ENCODE measurements at places on chromosomes 11 and 22.

- DNase-seq = no peak
Measured at GRCh38 chr22:25848954-25849353, 107.0 kb downstream of the MYO18B start.

- DNase-seq = no peak
Measured at GRCh38 chr22:46595545-46595944, 24.6 kb upstream of the GRAMD4 start.

- DNase-seq = no peak
Measured at GRCh38 chr22:48137640-48138039, 1375.2 kb downstream of the TBC1D22A start.

DNA sequence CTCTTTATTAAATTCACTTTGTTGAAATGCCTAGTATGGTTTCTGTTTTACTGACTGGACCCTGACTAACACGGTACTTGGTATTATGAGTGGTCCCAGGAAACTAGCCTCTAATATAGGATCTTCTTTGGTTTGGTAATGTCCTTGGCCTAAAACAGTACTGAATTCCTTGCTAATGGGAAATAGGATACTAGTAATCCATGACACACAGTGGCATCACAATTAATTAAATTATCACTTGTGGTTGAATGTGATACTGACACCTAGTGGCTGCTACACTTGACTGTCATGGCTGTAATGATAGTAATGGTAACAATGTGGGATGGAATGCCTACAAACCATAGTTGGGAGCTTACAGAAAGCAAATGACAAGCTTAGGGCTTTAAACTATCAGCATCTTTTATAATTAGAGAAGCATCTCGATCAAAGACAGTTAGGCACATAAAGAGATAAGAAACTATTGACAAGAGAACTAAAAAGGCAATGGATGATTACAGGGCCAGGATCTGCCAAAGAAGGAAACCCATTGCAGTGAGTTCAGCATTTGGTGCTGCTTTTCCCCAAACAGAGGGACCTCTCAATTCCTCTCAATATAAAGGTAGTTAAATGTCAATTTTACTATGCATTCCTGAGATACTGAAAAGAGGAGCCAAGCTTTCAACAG, 8.6 kb downstream of the DNHD1 start:
- DNase-seq = peak; percentile 42

- DNase-seq = no peak
Measured at GRCh38 chr11:86459682-86460460, 85.2 kb downstream of the CCDC81 start.

DNA sequence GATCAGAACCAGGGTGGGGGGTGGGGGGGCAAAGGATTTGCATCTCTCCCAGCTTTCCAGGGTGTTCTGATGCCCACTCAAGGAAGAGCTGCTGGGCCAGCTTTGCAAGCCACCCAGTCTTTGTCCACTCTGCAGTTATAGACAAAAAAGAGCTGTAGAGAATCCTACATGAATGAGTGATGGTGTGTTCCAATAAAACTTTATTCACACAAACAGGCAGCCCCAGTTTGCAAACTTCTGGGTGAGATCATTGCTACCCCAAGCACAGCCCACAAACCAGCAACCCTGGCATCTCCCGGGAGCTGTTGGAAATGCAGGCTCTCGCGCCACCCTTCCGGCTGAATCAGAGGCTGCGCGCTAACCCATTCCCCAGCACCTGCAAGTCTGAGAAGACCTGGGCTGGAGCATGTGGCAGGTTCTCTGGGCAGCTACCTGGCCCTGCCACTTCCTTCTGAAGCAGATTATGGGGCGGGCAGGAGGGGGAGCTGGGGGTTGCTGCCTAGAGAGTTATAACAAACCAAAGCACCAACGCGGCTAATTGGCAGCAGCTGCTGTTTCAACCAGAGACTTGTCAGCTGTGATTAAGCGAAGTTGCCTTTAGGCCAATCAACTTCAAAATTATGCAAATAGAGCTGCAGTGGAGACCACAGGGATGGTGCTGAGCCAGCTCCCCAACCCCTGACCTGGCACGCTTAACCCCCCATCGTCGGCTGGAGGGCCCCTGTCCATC, 3.8 kb upstream of the SHISAL1 start:
- no peak for DNase-seq

GRCh38 chr22:20107951-20108756, 7.8 kb upstream of the RANBP1 start:
- DNase-seq = no peak

DNA sequence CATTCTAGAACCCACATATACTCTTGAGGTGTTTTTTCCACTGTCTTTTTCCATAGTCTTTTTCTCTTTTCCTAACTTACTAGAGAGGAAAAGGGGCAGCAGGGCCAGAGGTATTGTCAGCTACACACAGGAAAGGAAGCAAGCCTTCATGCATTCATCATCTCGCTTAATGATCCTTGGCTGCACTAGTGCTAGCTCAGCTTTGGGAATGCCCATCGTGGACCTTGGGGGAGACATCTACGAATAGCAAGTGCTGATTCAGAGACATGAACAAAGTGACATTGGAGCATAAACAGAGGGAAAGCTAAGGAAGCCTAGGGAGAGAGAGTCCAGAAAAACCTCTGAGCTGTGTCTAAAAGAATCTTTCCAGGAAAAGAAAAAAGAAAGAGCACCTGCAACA, 466.3 kb upstream of the ARHGAP42 start:
- DNase-seq = no peak

GRCh38 chr11:2847561-2847960, 38.0 kb downstream of the CDKN1C start:
- no peak for DNase-seq

- no peak for DNase-seq
Measured at GRCh38 chr11:16049611-16050010, 306.7 kb downstream of the SOX6 start.

GRCh38 chr11:42473106-42473505, 838.7 kb upstream of the API5 start:
- DNase-seq = no peak

DNA sequence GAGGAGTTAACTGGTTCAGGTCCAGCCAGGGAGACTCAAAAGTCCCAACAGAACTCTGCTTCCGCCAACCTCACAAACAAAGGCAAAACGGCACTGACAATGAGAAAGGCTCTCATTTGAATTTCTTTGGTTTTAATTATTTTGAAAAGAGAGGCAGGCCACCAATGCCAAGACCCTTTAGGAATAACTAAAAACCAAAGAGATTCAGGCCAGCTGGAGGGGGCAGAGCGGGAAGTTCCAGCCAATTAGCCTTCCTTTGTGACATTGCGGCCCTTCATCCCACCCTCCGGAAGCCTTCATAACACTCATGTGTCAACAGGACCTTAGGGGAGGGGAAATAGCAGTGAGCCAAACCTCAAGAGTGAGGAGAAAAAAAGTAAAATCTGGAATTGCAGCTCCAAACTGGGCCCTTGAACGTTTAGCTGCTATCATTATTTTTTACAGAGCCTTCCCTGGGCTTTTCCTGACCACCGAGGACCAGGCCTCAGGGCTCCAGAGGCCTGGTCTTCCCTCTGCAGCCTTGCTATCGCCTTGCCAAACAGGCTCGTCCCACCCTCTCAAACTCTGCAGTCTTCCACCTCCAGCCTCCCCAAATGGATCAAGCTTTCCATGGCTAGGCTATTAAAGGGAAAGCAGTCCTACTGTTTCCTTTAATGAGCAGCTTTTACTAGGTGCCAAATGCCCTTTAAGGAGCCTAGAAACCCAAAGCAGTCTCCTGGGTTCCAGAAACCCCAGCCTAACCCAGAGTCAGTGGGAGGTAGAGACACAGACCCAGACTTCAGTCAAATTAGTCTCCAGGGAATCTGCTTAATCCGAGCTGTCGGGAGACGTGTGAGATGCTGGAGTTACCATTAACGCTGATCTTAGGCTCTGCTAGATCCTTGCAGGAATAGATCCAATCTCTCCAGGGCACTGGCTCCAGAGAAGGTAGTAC, 114.2 kb downstream of the CCDC34 start:
- DNase-seq = no peak

DNA sequence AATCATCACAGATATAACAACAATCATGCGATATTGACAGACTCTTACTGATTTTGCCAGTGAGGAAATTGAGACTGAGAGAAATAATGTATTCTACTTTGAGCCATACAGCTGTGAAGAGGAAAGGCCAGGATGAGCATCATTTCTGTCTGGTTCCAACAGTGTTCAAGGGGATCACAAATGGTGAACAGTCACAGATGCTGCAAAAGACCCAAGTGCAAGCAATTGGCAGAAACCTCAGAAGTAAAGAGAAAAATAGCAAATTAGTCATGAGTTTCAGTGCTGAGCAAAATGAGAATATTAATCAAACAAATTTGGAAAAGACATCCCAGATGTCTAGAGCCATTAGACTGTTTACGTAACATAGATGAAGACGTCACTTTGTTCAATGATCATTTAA, 114.1 kb downstream of the RAB38 start:
- DNase-seq = no peak

DNA sequence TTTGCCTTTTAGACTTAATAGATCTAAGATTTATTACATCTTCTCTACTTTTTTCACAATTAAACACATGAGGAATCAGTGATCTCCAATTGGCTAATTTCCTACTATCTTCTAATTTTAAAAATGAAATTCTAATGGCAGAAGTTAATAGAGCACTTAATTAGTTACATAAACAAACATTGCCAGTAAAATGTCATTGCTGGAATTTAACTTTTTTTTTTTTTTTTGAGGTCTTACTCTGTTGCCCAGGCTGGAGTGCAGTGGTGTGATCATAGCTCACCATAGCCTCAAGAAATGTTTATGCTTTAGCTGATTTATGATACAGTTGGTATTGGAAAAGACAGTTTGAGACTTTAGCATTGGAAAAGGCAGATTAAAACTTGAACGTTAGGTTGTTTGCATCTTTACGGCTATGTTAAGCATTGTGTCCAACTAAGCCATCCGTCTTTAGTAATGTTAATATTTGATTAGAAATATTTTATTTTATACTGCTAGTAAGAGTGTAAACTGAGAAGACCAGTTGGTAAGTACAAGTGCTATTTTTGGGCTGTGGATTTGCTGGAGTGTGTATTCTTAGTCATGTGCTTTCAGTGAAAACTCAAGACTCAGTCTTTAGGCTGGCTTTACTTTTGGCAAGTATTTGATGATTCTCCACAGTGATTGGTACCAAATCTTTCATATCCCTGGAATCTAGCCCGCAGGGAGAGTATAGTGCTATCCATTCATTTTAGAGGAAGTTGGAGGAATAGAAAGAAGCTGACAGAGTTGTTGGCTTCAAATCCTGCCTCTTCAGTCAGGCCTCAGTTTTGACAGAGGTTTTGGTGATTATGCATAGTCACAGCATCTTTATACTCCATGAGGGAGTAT, 4.5 kb downstream of the ANO5 start:
- no peak for DNase-seq

- DNase-seq = peak; percentile 68
Measured at GRCh38 chr11:72482211-72482812, 48.0 kb upstream of the CLPB start.

- no peak for DNase-seq
Measured at GRCh38 chr11:19093976-19094375, 23.0 kb upstream of the ZDHHC13 start.

DNA sequence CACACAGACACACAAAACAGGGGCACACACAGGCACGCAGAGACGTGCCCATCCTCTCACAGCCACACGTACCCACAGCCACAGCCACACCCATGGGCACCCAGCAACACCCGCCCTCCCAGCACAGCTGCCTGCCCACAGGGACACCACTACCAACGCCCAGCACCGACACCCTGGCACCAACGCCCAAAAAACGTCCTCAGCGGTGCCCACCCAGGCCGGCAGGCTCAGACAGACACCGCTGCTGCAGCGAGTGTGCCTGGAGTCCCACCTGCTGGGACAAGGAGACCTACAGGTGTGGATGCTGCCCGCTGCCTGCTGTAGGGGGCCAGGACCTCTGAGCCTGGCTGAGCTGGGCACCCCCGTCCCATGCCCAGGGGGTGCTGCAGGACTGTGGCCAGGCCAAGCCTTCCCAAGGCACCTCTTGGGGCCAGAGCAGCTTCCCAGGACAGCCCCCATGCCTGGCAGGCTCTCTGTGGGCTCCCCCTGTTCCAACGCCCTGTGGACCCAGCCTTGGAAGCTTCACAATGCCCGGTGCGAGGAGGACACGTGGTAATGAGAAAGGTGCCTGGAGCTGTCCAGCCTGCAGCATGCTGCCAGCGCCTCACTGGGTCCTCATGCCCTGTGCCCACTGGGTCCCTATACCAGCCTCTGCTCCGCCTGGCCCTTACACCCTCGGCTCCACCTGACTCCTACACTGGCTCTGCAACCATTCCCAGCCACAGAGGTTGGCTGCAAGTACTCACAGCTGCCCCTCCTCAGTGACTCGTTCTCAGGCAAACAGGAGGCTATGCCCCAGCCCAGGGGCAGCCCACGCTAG, 45.8 kb upstream of the TH start:
- DNase-seq = no peak

- no peak for DNase-seq
Measured at GRCh38 chr22:37797874-37798500, 9.7 kb upstream of the GCAT start.

- no peak for DNase-seq
Measured at GRCh38 chr11:94958121-94958696, 15.1 kb downstream of the CWC15 start.

DNA sequence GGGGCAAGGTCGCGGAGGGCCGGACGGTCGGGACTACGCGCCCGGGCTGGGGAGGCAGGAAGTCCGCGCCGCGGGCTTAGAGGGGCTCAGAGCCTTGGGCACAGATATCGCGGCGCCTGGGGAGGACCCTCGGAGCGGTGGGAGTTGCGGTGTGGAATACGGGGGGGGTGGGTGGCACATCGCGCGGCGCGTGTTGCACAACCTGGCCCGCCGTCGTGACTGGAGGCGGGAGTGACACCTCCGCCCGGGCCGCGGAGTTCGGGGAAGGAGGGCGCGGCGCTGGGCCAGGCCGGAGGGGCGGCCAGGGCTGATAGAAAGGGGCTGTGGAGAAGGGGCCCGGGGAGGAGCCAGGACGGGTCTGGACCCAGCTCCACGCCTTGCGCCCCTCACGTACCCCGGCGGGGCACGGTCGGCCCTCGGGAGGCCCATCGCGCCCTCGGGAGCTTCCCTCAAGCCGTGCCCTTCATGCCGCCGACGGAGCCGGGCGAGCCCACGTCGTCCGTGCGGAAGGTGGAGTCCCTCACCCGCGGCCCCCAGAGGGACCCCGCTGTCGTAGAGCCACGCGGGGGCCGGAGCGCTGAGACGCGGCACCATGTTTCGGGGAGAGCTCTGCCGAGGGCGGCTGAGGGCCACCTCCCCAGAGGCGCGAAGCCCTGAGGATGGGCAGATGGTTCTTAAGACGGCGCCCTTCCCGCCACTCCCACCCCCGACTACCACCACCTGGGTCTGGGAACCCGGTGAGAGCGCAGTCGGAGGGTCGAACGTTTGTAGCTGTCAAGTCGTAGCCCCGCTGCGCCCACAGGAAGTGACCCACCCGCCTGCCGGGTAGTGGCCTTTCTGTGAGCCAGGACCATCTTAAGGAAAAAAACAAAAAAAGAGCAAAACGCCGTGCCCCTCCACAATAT, 729 bp downstream of the IL17RA start:
- no peak for DNase-seq

Measured in GM10248 (cell line).